ENCODE measurements at places on chromosomes 11 and 22. TPM values are rescaled to one million over a fixed set of nuclear protein-coding genes. Genes with fewer than 3 reads are reported as not detected.

GRCh38 chr11:118213201-118213600 is 11.6 kb downstream of the JAML start:
- H3K27ac ChIP-seq = no peak overlapping the region
- H3K36me3 ChIP-seq = no peaks in the 10 kb centered on the region
- no peak for DNase-seq

DNA sequence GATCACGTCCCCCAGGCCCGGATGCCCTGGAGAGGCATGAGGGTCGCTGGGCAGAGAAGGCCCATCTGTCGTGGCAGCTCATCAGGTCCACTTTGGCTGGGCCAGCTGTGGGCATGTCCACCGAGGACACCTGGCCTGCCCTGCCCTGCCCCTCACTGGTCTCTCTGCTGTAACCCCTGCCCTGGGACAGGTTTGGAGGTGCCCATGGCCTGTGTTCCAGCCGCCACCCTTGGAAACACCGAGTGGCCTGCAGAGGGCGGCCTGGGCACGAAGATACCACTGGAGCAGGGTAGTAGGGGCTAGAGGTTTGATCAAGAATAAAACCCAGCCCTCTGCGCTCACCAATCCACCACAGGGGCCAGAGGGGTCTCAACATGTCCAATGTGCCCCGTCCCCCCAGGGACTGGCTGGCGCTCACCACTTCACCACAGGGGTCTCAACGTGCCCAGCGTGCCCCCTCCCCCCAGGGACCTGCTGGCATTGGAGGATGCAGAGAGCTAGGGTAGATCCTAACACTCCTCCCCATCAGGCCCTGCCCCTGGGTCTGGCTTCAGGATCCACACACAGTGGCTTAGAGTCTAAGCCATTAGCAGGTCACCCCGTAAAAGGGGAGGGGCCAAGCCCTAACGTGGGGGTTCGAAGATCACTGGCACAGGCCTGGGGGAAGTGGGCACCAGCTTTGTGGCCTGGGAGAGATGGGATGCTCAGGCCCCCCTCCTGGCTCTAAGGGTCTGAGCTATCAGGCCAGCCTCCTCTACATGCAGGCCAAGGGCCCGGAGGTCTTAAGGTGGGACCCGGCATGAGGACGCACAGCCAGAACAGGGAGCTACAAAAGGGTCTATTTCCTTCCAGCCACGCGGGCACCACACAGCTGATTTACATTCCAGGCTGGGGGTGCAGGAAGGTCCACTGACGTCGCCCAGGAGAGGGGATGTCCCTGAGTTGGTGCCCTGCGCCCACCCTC is 1.3 kb upstream of the HDAC10 start:
- 0 out of 2 replicates have a peak, but pooled peaks cover 11% of the 10 kb centered on the region for H3K36me3 ChIP-seq
- peaks cover 12% of the 10 kb centered on the region for H3K4me1 ChIP-seq
- peak; percentile 74 for DNase-seq
- H3K27me3 ChIP-seq = no peaks in the 10 kb centered on the region
- H3K4me3 ChIP-seq = no peak overlapping the region

GRCh38 chr22:43343670-43344519 is 723 bp upstream of the SCUBE1 start:
- H3K27ac ChIP-seq = no peak overlapping the region
- no peak for DNase-seq
- H3K27me3 ChIP-seq = peaks cover 56% of the 10 kb centered on the region
- no peaks in the 10 kb centered on the region for H3K36me3 ChIP-seq
- no peaks in the 10 kb centered on the region for H3K4me1 ChIP-seq

- H3K4me3 ChIP-seq = no peak overlapping the region
- peaks cover 7% of the 10 kb centered on the region for H3K27me3 ChIP-seq
- no peak for DNase-seq
- H3K27ac ChIP-seq = no peak overlapping the region
- no peaks in the 10 kb centered on the region for H3K36me3 ChIP-seq
These were observed 57.0 kb upstream of the CD5 start for GRCh38 chr11:61045271-61045670.

GRCh38 chr11:112297248-112297866 is 36.7 kb upstream of the PLET1 start:
- no peak for DNase-seq
- H3K4me3 ChIP-seq = no peak overlapping the region
- H3K4me1 ChIP-seq = peaks cover 25% of the 10 kb centered on the region
- no peaks in the 10 kb centered on the region for H3K36me3 ChIP-seq
- no peak overlapping the region for H3K27ac ChIP-seq

GRCh38 chr11:34250732-34251588 is 106.8 kb downstream of the ABTB2 start:
- H3K27me3 ChIP-seq = no peaks in the 10 kb centered on the region
- no peaks in the 10 kb centered on the region for H3K36me3 ChIP-seq
- H3K4me3 ChIP-seq = no peak overlapping the region
- peak; percentile 89 for DNase-seq
- H3K4me1 ChIP-seq = peaks cover 53% of the 10 kb centered on the region
- H3K27ac ChIP-seq = no peak overlapping the region

DNA sequence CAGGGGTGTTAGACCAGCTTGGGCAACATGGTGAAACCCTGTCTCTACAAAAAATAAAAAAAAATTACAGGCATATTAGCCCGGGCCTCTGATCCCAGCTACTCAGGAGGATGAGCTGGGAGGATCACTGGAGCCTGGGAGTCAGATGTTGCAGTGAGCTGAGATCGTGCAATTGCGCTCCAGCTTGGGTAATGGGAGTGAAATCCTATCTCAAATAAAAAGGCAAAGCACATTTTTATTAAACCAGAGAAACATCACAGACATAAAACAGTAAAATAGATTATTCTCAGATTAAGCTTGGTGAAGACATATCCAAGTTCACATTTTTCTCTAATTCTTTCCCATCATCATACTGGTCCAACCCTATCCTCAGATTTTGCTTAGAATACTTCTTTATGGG is 30.1 kb upstream of the XBP1 start:
- no peaks in the 10 kb centered on the region for H3K4me1 ChIP-seq
- H3K27me3 ChIP-seq = no peaks in the 10 kb centered on the region
- no peak overlapping the region for H3K27ac ChIP-seq
- no peak overlapping the region for H3K4me3 ChIP-seq

DNA sequence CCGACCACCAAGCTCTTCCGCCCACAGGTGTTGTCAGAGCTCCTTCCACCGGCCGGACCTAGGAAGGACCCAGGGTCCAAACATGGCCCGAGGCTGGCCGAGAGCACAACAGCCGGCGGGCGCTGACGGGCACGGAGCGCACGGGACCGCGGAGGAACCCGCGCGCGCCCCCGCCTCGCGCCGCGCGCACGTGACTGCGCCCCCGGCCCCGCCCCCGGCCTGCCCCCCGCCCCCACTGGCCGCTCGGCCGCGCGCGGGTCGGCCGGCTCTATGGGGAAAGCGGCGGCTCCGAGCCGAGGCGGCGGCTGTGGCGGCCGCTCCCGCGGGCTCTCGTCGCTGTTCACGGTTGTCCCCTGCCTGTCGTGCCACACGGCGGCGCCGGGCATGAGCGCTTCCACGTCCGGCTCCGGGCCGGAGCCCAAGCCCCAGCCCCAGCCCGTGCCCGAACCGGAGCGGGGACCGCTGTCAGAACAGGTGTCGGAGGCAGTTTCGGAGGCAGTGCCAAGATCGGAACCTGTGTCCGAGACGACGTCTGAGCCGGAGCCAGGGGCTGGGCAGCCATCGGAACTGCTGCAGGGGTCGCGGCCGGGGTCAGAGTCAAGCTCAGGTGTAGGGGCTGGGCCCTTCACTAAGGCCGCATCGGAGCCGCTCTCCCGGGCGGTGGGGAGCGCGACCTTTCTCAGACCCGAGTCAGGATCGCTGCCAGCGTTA is at the start of gene OSBP2:
Gene OSBP2 (plus strand): TSS at position 235 of the 711 bp plus-strand sequence. CDS start 36 bp downstream, at position 271.
- no peaks in the 10 kb centered on the region for H3K36me3 ChIP-seq
- H3K27me3 ChIP-seq = no peaks in the 10 kb centered on the region
- H3K4me1 ChIP-seq = peaks cover 5% of the 10 kb centered on the region

- no peaks in the 10 kb centered on the region for H3K36me3 ChIP-seq
- peak; percentile 80 for DNase-seq
- no peaks in the 10 kb centered on the region for H3K27me3 ChIP-seq
These were observed 7.5 kb upstream of the MICAL3 start for GRCh38 chr22:18031695-18032454.

DNA sequence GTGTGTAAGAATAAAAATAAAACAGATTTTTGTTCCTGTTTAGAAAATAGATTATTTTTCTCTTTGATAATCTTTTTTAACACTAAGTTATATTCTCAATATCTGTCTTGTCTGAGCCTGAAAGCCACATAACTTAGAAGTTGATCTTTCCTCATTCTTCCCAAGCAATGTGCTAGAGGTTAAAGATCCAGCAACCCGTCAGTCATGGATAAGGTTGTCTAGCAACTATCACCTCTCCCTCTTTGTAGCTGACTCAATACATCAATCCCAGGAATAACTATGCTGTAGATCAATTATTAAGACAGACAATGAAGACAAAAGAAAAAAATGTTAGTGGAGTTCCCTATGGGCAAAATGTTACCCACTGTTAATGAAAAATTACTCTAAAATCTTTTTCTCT is 813.1 kb upstream of the CCDC179 start:
- H3K4me1 ChIP-seq = no peaks in the 10 kb centered on the region
- H3K4me3 ChIP-seq = no peak overlapping the region
- no peaks in the 10 kb centered on the region for H3K27me3 ChIP-seq

GRCh38 chr22:39675947-39676346 is 105.4 kb downstream of the CACNA1I start:
- H3K4me1 ChIP-seq = peaks cover 22% of the 10 kb centered on the region
- H3K36me3 ChIP-seq = no peaks in the 10 kb centered on the region
- H3K27me3 ChIP-seq = no peaks in the 10 kb centered on the region

DNA sequence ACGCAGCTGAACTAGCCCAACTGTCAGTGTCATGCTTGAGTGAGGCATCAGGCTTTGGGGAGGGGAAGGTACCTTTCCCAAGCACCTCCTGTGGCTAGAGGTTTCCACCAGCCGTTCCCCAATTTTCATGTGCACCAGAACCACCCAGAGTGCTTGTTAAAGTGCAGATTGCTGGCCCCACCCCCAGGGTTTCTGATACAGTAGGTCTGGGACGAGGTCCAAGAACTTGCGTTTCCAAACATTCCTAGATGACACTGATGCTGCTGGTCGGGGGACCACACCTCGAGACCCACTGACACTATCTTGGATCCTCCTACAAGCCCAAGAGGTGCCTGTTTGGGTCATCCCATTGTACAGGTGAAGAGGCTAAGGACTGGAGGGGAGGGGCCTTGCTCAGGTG is 59.8 kb downstream of the PDE2A start:
- no peak for DNase-seq
- no peak overlapping the region for H3K4me3 ChIP-seq

DNA sequence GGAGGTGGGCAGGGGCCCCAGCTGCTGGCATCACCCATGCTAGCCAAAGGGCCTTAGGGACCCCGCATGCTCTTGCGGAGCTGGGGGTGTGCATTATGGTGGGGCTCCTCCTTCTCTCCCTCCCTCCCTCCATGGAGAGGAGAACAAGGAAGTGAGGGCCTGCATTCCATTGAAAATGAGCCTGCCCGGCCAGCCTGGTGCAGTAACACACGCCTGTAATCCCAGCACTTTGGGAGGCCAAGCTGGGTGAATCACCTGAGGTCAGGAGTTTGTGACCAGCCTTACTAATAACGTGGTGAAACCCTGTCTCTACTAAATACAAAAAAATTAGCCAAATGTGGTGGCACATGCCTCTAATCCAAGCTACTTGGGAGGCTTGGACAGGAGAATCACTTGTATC is 22.4 kb downstream of the SNAP29 start:
- H3K36me3 ChIP-seq = no peaks in the 10 kb centered on the region
- H3K4me1 ChIP-seq = peaks cover 33% of the 10 kb centered on the region
- H3K27ac ChIP-seq = peak overlapping the region; percentile 78
- H3K4me3 ChIP-seq = no peak overlapping the region
- DNase-seq = peak; percentile 78
- H3K27me3 ChIP-seq = no peaks in the 10 kb centered on the region

- no peak overlapping the region for H3K27ac ChIP-seq
- H3K4me3 ChIP-seq = no peak overlapping the region
- H3K27me3 ChIP-seq = no peaks in the 10 kb centered on the region
- H3K4me1 ChIP-seq = no peaks in the 10 kb centered on the region
- DNase-seq = no peak
These were observed 27.2 kb downstream of the TTC12 start for GRCh38 chr11:113341388-113342165.

- H3K4me3 ChIP-seq = no peak overlapping the region
- H3K27me3 ChIP-seq = no peaks in the 10 kb centered on the region
- H3K4me1 ChIP-seq = no peaks in the 10 kb centered on the region
- DNase-seq = no peak
- no peak overlapping the region for H3K27ac ChIP-seq
These were observed 15.1 kb upstream of the RGL4 start for GRCh38 chr22:23675502-23676415.

- no peaks in the 10 kb centered on the region for H3K36me3 ChIP-seq
- H3K4me3 ChIP-seq = no peak overlapping the region
- H3K4me1 ChIP-seq = peaks cover 6% of the 10 kb centered on the region
These were observed 147.6 kb downstream of the FBXO7 start for GRCh38 chr22:32622004-32622743.

DNA sequence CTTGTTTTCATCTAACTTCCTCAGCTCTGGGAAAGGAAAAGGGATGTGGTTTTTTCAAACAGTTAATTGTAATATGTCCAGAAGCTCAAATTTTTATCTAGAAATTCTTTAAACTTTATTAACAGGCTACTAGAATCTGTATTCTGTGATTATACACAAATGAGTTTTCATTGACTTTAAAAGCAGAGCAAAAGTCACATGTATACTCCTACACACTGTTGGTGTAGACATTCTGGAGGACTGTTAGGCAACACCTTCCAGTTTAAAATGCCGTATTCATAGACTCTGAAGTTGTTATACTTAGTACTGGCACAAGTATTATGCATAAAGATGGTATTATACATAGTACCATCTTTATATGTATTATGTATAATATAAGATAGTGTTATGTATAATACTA is 64.9 kb downstream of the SPECC1L start:
- H3K4me1 ChIP-seq = peaks cover 32% of the 10 kb centered on the region
- no peak for DNase-seq
- peaks cover 24% of the 10 kb centered on the region for H3K36me3 ChIP-seq
- H3K4me3 ChIP-seq = no peak overlapping the region
- no peak overlapping the region for H3K27ac ChIP-seq

- no peak overlapping the region for H3K27ac ChIP-seq
- H3K27me3 ChIP-seq = no peaks in the 10 kb centered on the region
- 0 out of 2 replicates have a peak, but pooled peaks cover 8% of the 10 kb centered on the region for H3K36me3 ChIP-seq
- H3K4me3 ChIP-seq = no peak overlapping the region
- no peak for DNase-seq
- H3K4me1 ChIP-seq = peaks cover 41% of the 10 kb centered on the region
These were observed 3.4 kb downstream of the BIRC3 start for GRCh38 chr11:102320679-102321078.

GRCh38 chr22:36546092-36546804 is 17.3 kb upstream of the EIF3D start:
- H3K27me3 ChIP-seq = peaks cover 8% of the 10 kb centered on the region
- H3K36me3 ChIP-seq = no peaks in the 10 kb centered on the region
- H3K4me1 ChIP-seq = peaks cover 32% of the 10 kb centered on the region
- peak; percentile 59 for DNase-seq

AAMDC gene
- 59.3 TPM for total RNA-seq

RIN1 gene
- 15.5 TPM for total RNA-seq

C11orf91 gene
- total RNA-seq = not detected

LUZP2 gene
- 0.15 TPM for total RNA-seq

DDI1 gene
- not detected for total RNA-seq

SAA2 gene
- total RNA-seq = not detected

SLC22A8 gene
- total RNA-seq = not detected

TEX12 gene
- not detected for total RNA-seq

OR8G1 gene
- not detected for total RNA-seq

OR8G5 gene
- total RNA-seq = not detected
